ENCODE measurements at places on chromosomes 6 and 20.
A peak's percentile ranks its signal among the peaks of the same experiment; 100 is the strongest.

GRCh38 chr6:15508441-15508871, 154.4 kb downstream of the DTNBP1 start:
- DNase-seq: no peak

- DNase-seq: peak; percentile 66
Observed at GRCh38 chr20:32582659-32583580, 2.2 kb downstream of the NOL4L start.

- DNase-seq: no peak
Observed at GRCh38 chr20:51276296-51276695, 253.4 kb upstream of the KCNG1 start.

DNA sequence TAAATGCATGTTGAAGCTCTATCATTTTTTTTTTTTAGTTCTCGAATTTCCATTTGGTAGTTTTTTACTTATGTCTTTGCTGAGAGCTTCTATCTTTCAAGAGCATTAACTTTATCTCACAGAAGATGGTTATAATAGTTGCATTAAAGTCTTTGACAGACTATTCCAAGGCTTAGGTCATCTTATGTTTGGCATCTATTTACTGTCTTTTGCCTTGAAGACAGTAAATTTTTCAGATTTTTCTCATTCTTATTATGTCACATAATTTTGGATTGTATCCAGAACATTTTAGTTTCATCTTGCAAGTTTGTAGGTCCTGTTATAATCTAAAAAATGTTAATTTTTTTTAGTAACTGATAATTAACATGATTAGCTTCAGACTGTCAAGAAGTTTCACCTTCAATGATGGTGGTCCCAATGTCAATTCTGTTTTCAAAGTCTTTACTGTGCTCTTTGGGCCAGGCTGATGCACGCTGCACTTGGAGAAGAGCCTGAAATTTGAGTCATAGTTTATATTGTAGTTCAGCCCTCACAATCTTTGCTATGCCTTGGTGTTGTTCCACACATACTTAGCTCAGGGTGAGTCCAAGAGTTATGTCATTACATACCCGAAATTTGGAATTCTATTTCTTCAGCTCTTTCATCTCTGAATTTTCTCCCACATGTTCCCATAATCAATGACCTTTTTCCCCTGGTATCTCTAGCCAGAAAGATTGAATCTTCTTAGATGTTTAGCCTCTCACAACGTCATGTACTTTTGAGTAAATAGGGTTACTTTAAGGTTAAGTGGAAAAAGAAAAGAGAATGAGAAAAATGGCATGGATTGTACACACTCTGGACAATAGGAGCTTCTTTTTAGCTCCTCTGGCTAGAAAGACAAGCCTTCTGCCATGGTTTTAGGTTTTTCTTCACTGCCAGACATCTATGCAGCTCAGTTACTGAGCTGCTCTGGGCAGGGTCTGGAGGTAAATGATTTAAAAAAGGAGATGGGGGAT, 110.3 kb upstream of the BTBD3 start:
- no peak for DNase-seq

DNA sequence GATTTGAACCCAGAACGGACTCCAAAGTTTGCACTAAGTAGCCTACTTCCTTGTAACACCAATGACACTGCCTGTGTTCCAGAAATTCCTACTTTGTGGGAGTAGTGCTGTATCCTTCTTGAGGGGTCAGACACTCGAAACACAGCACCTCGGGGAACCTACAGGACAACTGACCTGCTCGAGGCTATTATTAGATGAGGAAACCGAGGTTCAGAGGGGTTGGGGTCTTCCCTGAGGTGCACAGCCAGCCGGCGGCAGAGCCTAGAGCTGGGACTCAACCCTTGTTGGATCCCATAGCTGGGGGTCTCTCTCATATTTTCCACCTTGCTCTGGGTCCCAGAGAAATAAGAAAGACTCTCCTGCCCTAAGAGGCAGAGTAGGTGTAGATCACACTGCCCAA, 89.8 kb upstream of the PTPN1 start:
- DNase-seq: no peak

- DNase-seq: no peak
Observed at GRCh38 chr6:33958526-33959328, 154.9 kb upstream of the MLN start.

DNA sequence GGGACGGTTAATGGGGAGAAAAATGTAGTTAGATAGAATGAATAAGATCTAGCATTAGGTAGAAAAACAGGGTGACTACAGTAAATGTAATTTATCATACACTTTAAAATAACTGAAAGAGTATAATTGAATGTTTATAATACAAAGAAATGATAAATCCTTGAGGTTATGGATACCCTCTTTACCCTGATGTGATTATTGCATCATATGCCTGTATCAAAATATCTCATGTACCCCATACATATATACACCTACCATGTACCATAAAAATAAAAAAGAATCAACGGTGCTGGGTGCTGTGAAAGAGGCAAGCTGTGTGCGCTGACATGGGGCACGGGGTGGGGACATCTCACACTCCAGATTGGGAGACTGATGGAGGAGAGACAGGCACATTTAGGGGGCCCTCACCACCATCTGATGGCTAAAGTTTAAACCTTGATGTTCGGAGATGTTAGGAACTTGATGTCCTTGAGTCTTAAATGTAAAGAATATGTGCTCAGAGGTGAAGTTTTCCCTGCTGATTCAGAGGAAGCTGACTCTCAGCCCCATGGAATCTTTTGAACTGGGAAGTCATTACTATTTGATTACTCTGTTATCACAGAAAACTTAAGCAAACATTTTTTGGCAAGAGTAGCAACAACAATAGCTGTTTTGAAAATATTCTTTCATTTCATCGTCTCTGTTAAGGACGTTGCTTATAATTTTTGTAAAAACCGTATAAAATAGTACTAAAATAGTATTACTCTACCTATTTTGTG, 26.4 kb upstream of the RFPL4B start:
- DNase-seq: no peak

DNA sequence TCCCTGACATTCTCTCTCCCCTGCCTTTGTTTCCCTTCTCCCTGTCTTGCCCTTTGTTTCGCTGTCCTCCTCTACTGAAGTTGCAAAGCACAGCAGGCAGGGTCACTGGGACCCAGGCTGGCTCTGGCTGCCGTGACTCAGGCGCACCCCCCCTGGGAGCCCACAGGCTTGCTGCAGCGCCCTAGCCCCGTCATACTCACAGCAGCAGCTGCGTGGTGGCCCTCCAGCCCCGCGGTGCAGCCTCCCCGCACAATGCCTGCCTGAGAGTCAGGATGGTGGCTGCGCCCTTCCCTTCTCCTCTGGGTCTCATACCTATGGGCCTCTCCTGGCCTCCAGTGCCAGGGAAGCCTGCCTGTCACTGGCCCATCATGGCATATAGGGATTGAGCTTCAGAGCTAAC, 41.7 kb downstream of the TXNDC5 start:
- no peak for DNase-seq

- DNase-seq: no peak
Observed at GRCh38 chr6:98641949-98642719, 192.2 kb upstream of the POU3F2 start.

DNA sequence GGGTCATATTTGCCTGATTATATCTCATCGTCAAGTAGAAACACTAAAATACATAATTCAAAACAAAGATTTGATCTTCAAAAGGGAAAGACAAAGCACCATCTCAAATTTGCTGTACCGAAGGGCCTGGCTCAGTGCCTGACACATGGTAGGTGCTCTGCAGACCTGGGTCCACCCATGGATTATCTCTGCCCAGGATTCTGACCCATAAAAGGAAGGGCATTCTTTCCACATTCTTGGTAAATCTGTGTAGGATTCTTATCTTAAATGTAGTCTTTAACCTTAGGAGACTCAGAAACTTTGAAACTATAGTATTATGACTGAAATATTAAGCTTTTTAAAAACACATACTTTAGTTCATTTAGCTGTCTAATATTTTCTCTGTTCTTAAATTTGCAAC, 274.1 kb upstream of the FLRT3 start:
- no peak for DNase-seq

DNA sequence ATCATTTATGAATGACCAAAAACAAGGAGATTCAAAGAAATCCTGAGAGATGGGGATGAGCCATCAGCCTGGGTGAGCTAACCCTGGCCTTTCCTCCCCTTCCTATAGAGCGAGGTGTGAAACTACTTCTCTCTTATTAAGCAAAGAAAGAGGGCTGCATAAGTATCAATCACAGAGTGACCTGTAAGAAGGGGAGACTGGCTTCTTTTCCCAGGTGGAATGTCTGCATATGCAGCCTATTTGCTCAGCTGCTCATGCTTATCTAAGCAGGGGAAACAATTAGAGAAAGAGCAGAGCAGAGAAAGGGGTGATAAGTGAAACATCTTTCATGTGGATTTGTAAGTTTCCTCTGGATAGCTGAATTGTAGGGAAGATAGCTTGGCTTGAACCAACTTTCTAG, 160.0 kb downstream of the PKHD1 start:
- no peak for DNase-seq

GRCh38 chr20:35757098-35757705, 14.6 kb upstream of the PHF20 start:
- DNase-seq: no peak

GRCh38 chr6:138945354-138945753, 42.7 kb downstream of the REPS1 start:
- DNase-seq: no peak

- no peak for DNase-seq
Observed at GRCh38 chr6:30816791-30817739, 67.3 kb upstream of the DDR1 start.

DNA sequence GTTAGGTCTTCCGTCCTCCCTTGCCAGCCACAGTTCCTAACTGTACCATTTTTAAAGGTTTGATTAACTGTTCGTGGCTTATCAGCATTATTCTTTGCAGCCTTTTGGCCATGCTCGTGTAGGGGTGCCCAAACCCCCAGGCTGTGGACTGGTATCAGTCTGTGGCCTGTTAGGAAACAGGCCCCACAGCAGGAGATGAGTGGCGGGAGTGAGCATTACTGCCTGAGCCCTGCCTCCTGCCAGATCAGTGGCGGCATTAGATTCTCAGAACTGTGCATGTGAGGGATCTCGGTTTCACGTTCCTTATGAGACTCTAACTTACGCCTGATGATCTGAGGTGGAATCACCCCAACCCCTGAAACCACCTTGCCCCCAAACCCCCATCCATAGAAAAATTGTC, 79.3 kb downstream of the TBC1D7 start:
- DNase-seq: no peak

- DNase-seq: no peak
Observed at GRCh38 chr6:46347669-46348068, 143.6 kb downstream of the RCAN2 start.

GRCh38 chr6:38504996-38505395, 134.7 kb downstream of the BTBD9 start:
- no peak for DNase-seq

GRCh38 chr6:127457456-127458064, 1.6 kb downstream of the KIAA0408 start:
- no peak for DNase-seq

- no peak for DNase-seq
Observed at GRCh38 chr20:9460518-9460917, 53.9 kb upstream of the LAMP5 start.

- DNase-seq: no peak
Observed at GRCh38 chr6:9620263-9620662, 794.6 kb downstream of the TFAP2A start.

DNA sequence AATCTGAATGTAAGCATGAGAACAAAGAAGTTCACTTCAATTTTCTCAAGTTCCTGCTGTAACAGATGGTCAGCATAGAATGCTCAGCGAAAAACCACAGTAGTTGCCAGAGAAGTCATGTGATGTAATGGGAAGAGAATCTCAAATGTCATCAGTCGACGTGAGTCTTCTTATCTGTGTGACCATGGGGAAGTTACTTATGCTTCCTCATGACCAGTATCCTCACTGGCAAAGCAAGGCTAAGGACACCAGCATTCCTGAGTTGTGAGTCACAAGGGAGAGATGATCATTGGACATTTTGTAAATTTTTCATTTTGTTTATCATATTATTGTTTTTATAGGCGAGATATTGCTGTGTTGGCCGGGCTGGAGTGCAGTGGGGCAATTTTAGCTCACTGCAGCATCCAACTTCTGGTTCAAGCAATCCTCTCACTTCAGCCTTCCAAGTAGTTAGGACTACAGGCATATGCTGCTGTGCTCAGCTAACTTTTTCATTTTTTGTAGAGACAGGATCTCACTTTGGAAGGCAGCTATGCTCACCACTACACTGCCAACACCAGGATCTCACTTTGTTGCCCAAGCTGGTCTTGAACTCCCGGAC, 21.9 kb downstream of the SGK1 start:
- no peak for DNase-seq

GRCh38 chr6:105595829-105596228, 192.9 kb upstream of the PREP start:
- no peak for DNase-seq

GRCh38 chr20:10674684-10675449, 1.1 kb upstream of the JAG1 start:
- DNase-seq: peak; percentile 85

DNA sequence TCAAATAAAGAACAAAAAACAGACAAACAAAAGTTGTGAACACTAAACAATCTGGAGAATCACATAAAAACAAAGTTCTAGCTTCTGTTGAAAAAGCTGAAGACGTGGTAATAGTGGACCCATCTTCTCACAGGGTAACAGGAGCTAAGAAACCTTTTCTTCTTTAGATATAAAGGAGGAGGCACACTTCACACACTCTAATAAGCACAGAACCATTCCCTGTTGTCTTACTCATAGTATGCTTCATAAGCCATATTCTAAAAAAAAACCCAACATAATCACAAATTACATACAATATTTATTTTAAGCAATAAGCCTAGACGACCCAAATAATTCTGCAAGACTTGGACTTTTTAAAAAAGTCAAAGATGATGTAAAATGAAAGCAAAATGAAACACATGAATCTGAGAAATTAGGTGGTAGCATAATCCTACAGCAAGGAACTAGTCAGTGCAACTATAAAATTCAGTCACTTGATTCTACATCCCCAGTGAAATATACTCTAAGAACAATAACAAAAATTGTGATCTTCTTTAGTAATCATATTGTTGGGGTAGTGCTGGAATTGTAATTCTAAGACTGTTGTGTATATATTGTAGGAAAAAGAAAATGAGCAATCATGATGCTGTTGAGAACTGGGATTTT, 15.6 kb downstream of the SRPK1 start:
- no peak for DNase-seq

GRCh38 chr20:23234311-23235078, 116.1 kb upstream of the NXT1 start:
- DNase-seq: no peak

DNA sequence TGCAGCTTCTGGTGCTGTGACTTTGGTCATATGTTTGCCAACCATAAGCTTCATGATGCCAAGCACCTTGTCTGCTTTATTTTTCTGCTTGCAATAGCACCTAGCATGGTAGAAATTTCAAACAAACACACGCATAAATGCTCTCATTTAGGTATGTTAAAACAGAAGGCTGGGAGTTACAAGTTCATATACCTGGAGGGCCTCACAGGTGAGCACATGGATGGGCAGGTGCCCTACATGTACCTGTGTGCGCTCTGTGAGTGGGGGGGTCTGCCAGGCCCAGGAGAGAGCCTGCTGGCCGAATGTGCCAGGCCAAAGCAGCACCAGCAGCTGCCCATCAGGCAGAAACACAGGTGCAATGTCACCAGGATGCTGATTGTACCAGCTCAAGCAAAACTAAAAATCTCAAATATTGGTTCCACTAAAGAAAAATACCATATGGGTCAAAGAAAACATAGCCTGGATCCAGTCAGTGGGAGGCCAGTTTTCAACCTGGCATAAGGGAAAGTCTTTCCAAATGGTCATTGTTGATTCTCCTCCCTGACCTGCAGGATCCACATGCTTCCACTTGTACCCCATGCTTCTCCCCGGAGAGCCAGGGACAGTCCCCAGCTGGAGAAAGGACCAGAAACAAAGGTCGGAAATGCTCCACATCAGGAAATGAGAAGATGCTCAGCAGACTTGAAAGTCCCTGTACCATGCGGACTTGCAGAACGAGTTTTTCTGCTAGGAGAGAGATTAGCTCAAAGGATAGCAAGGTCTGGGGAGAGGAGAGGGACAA, 7.2 kb upstream of the PFDN4 start:
- peak; percentile 38 for DNase-seq
